ENCODE measurements at places on chromosomes 4 and X. TPM values are rescaled to one million over a fixed set of nuclear protein-coding genes. Genes with fewer than 3 reads are reported as not detected.
A peak's percentile ranks its signal among the peaks of the same experiment; 100 is the strongest.

GRCh38 chrX:47158131-47158530 lies 13.1 kb downstream of the RBM10 start:
- H3K4me1 ChIP-seq: no peaks in the 10 kb centered on the region
- no peak for DNase-seq
- H3K27me3 ChIP-seq: no peaks in the 10 kb centered on the region
- no peak overlapping the region for H3K4me3 ChIP-seq

- peak overlapping the region; percentile 83 for H3K4me3 ChIP-seq
- DNase-seq: no peak
- peak overlapping the region; percentile 99 for H3K27ac ChIP-seq
These were observed 739 bp downstream of the GAK start for GRCh38 chr4:931194-931959.

DNA sequence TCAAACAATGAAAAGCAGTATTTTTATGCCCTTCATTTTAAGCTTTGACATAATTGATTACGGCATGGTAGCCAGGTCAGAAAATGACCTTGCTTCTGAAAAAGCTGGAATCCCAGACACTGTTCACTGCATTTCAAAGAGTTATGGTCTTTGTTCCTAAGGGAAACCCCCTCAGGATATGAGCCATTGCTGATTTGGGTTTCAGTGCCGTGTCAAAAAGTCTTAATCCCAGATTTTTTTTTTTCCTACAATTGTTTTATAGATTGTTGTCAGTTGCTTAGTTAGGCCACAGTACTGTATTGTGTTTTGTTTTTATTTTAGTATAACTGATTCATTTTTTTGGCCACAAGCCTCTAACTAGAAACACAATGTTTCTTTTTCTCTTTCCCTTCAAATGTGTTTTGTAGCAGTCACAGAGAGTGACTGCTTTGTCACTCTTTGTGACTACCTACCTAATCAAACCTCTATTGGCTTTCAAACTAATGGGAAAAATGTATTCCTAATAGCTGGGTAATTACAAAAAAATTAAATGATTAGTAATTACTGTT lies 10.3 kb downstream of the WDR44 start:
- no peak overlapping the region for H3K27ac ChIP-seq
- no peak for DNase-seq
- no peak overlapping the region for H3K4me3 ChIP-seq
- H3K4me1 ChIP-seq: peaks cover 4% of the 10 kb centered on the region
- H3K27me3 ChIP-seq: no peaks in the 10 kb centered on the region
- no peaks in the 10 kb centered on the region for H3K36me3 ChIP-seq

- H3K27me3 ChIP-seq: no peaks in the 10 kb centered on the region
- peak overlapping the region; percentile 7 for H3K27ac ChIP-seq
- peak overlapping the region; percentile 9 for H3K4me3 ChIP-seq
- no peak for DNase-seq
- peaks cover 12% of the 10 kb centered on the region for H3K4me1 ChIP-seq
- peaks cover 13% of the 10 kb centered on the region for H3K36me3 ChIP-seq
These were observed 1.8 kb downstream of the CCDC22 start for GRCh38 chrX:49237060-49237459.

DNA sequence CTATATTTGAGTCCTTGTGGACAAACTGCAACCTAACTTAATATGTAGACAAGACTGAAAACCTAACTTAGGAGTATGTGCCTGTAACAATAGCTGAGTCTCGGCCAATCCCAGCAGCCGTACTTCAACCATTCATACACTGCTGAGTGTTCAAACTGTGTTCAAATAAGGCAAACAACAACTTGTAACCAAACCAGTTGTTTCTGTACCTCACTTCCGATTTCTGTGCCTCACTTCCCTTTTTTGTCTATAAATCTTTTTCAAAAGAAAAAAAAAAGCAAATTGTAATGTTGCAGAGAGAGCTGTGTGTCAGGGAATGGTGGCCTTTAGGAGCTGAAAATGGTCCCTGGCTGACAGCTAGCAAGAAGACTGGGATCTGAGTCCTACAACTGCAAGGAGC lies 46.0 kb downstream of the GEMIN8 start:
- no peak for DNase-seq
- H3K4me3 ChIP-seq: no peak overlapping the region
- no peaks in the 10 kb centered on the region for H3K36me3 ChIP-seq
- H3K27ac ChIP-seq: no peak overlapping the region
- no peaks in the 10 kb centered on the region for H3K4me1 ChIP-seq

GRCh38 chr4:112318239-112319142 lies 21.3 kb downstream of the ALPK1 start:
- no peaks in the 10 kb centered on the region for H3K27me3 ChIP-seq
- H3K4me1 ChIP-seq: no peaks in the 10 kb centered on the region
- no peaks in the 10 kb centered on the region for H3K36me3 ChIP-seq
- H3K27ac ChIP-seq: no peak overlapping the region

DNA sequence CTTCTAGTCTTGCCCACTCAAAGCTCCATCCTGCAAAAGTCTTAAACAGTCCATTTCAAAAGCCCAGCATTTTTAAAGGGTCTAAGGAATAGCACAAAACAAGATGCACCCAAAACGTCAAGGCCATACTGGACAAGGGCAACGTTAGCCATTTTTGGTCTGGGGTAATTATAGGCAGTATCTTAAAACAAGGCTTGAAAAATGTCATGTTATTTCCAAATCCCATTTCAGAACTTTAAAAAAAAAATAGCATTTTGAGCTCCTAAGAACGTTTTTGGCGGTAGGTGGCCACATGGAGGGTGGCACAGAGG lies 584 bp upstream of the TMEM165 start:
- peak overlapping the region; percentile 89 for H3K27ac ChIP-seq
- H3K36me3 ChIP-seq: no peaks in the 10 kb centered on the region
- peaks cover 31% of the 10 kb centered on the region for H3K4me1 ChIP-seq
- peak overlapping the region; percentile 88 for H3K4me3 ChIP-seq

The TXK gene
- 128 TPM for total RNA-seq

The CENPE gene
- total RNA-seq: 2.8 TPM

The PPP1R2C gene
- total RNA-seq: not detected

The S100G gene
- total RNA-seq: not detected
